ENCODE measurements at places on chromosomes 2 and 18. TPM values are rescaled to one million over a fixed set of nuclear protein-coding genes. Genes with fewer than 3 reads are reported as not detected.
A peak's percentile ranks its signal among the peaks of the same experiment; 100 is the strongest.

The IHH gene
- total RNA-seq = not detected

The PID1 gene
- 0.83 TPM for total RNA-seq

The SERPINE2 gene
- 21.1 TPM for total RNA-seq

The KIAA2012 gene
- under 0.01 TPM for total RNA-seq

The ANO7 gene
- total RNA-seq = 0.36 TPM

The SCN1A gene
- total RNA-seq = under 0.01 TPM

The CD207 gene
- total RNA-seq = not detected

The KCNIP3 gene
- total RNA-seq = 0.83 TPM

The PSTPIP2 gene
- 14.4 TPM for total RNA-seq

DNA sequence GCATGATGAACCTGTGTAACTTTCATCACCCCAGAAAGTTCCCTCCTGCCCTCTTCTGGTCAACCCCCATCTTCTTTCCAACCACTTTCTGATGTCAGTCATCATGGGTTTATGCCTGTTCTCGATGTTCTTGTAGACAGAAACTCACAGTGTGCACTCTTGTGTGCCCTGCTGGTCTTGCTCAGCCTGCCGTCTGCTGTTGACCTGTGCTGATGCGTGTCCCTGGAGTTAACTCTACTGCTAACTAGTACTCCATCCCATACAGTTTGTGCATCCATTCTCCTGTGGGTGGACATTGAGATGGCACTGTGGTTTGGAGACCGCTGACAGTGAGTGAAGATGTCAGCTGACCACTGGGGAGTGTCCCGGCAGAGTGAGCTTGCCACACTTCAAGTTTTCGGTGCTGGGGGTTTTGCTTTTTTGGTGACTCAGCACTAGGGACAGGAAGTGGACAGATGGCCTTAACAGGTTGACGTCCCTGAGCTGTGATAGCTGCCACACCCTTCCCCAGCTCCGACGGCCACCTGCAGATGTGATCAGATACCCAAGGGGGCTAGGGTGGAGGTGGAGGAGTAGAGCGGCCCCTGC is 14.8 kb downstream of the KLHL29 start:
- DNase-seq = no peak

GRCh38 chr2:237352279-237352845 is 61.6 kb downstream of the COL6A3 start:
- no peak for DNase-seq

DNA sequence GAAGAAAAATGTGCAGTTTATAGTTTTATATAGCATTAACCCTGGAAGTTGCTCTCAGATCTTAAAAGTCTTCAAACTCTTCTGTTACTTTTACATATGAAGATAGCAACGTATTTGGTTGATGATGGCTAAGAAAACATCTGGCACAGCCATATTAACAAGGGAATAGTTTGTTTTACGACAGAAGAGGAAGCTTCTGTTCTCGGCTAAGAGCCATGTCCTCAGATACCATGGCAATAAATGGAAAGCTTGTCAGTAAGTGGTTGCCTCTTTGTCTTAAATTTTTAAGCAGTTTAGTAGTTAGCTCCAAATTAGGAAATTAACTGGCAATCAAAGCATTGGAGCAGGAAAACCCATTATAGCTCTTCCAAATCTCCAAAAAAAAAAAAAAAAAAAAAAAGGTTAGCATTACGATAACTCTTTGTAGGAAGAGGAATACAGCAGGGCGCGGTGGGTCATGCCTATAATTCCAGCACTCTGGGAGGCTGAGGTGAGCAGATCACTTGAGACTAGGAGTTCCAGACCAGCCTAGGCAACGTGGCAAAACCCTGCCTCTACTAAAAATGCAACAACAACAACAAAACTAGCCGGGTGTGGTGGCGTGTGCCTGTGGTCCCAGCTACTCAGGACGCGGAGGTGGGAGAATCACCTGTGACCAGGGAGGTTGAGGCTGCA is 4.5 kb upstream of the STON1 start:
- no peak for DNase-seq

GRCh38 chr2:3459185-3460015 is 59.9 kb downstream of the ADI1 start:
- no peak for DNase-seq

- no peak for DNase-seq
Observed at GRCh38 chr2:98467082-98467536, 22.5 kb downstream of the INPP4A start.

DNA sequence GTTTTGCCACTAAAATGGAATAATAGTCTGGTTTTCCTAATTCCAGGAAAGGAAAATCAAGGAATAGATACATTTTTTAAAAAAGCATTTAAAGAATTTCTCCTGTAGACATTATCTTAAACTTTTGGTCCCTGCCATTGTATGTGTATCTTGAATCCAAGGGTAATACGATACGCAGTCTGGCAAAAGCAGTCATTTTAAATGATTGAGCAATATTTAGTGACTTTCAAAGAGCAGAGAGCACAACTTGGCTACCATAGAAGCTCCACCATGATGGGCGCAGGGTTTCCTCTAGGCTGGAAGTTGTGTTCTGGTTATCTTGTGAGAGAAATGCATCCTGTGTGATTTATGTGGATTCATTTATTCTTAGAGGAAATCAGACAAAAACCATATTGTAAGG is 92.9 kb downstream of the NEDD4L start:
- no peak for DNase-seq

- DNase-seq = no peak
Observed at GRCh38 chr2:240423788-240424191, 11.7 kb upstream of the GPC1 start.

- DNase-seq = no peak
Observed at GRCh38 chr18:53984021-53984420, 240.4 kb downstream of the MBD2 start.

DNA sequence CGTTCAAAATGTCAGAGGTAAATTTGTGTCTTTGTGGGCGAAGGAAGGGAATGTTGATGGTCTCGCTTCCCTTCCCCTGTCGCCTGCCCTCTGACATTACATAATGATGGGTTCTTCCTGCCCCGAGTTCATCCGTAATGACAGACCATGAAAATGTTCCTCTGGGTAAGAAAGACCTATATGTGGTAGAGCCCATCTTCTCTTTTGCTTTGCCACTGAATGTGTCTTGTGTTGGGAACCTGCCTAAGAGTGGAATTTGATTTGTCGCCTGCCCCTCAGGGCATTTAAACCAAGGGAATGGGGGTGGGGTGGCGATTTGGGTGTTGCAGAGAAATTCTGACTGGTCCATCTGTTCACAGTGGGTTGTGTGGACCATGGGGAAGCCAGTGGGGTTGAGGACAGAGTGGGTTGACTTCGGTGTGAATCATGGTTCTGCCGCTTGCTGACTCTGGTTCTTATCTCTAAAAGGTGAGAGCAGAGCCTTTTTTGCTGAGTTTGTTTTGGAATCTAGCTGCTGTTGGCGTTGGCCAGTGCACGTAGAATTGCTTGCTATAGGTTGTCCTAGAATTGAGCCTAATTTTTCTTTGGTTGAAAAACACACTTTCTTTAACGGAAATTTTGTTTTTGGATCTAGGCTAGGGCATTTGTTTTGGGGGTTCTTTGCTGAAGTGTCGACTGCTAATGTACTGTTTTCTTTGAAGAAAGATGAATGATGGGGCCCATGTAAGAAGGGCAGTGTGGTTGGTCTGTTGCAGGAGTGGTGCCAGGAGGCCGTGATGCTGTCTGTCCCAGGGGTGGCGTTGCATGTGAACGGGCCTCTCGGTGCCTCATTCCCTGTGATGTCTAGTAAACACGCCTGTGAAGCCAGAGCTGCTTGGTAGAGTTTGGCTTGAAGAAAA is 1.3 kb downstream of the INPP4A start:
- DNase-seq = no peak

- peak; percentile 45 for DNase-seq
Observed at GRCh38 chr2:53130441-53130943, 637.1 kb upstream of the CHAC2 start.

DNA sequence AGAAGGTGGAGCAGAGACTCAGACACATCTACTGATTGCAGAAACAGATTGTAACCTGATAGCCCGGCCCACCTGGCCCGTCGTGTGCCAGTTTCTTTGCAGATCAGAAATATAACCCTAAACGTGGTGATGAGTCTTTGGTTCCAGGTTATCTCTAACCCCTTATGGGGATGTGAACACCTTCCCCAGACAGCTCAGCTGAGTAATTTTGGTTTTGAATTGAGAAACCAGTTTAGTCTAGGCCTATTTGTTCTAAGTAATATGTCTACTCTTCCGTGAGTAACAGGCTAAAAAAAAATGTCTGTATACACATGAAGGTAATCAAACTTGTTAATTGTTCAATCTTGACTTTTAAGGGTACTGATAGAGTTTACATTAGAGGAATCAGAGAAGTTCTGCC is 35.7 kb downstream of the RASGRP3 start:
- DNase-seq = no peak

GRCh38 chr18:286515-287310 is 18.9 kb upstream of the THOC1 start:
- DNase-seq = peak; percentile 42

- peak; percentile 89 for DNase-seq
Observed at GRCh38 chr2:9003616-9004337, at the start of gene MBOAT2. TSS of gene MBOAT2 (minus strand) at chr2:9003684. CDS start at chr2:9003614, 70 bp downstream.

DNA sequence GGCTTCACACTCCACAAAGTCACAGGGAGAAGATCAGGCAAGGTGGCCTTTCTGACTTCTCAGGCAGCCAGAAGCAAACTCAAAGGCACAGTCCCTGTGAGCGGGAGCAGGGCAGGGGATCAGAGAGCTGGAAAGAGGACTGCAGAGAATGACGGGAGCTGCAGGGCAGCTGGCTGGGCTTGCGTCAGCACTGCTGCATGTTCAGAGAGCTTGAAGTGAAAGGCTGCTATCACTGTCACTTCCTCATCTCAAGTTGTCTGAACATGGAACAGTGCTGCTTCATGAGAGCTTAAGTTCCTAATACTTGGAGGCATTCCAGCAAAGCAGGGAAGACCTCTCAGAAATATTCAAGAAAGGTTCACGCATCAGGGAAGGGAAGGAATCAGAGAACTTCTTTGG is 20.4 kb downstream of the TGFBRAP1 start:
- DNase-seq = no peak

GRCh38 chr18:55838841-55839240 is 250.8 kb upstream of the TCF4 start:
- peak; percentile 44 for DNase-seq

GRCh38 chr2:196607073-196607472 is 32.4 kb upstream of the CCDC150 start:
- peak; percentile 56 for DNase-seq

DNA sequence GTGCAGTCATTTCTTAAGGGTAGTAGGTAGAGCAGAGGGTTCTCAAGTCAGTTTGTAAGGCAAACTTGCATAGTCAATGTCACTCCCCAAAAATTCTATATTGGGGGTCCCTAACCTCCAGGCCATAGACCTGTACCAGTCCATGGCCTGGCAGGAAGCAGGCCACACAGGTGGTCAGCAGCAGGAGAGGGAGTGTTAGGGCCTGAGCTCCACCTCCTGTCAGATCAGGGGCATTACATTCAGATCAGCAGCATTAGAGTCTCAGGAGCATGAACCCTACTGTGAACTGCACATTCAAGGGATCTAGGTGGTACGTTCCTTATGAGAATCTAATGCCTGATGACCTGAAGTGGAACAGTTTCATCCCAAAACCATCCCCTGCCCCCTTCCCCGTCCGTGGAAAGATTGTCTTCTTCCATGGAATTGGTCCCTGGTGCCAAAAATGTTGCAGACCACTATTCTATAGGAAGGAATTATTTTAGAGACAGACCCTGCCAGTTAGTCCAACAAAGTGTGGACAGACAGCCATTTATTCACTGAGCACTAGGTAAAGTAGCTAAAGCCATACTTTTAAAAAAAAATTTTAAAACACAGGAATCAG is 6.7 kb downstream of the COA5 start:
- peak; percentile 47 for DNase-seq

- peak; percentile 98 for DNase-seq
Observed at GRCh38 chr18:3623769-3624545, 174.0 kb downstream of the TGIF1 start.
